ENCODE measurements at places on chromosomes 2 and 18.
A peak's percentile ranks its signal among the peaks of the same experiment; 100 is the strongest.

DNA sequence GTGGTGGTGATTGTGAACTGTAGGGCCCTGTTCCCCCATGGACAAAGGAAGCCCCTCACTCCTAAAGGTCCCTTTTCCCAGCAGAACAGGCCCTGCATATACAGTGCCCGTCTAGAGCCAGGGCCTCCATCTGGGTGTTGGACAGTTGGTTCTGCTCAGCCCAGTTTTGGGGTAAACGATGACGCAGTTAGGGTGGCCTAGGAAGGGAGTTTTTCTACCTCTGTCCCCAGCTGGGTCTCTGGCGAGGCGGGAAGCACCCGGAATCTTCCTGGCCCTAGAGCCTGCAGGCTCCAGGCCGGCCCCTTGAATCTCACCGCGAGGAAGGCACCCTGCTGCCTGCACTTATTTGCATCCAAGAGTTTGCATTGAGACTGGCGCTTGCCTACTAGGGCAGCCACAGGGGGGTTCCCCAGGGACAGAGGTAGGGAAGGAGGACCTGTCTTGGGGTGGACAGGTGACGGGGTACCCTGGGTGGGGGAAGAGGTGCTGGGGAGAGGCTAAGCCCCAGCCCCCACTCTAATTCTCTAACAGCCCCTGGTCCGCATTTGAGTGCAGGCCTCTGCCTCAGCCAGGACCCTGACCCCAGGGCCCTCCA lies 529 bp upstream of the MTA3 start:
- peak; percentile 31 for DNase-seq

DNA sequence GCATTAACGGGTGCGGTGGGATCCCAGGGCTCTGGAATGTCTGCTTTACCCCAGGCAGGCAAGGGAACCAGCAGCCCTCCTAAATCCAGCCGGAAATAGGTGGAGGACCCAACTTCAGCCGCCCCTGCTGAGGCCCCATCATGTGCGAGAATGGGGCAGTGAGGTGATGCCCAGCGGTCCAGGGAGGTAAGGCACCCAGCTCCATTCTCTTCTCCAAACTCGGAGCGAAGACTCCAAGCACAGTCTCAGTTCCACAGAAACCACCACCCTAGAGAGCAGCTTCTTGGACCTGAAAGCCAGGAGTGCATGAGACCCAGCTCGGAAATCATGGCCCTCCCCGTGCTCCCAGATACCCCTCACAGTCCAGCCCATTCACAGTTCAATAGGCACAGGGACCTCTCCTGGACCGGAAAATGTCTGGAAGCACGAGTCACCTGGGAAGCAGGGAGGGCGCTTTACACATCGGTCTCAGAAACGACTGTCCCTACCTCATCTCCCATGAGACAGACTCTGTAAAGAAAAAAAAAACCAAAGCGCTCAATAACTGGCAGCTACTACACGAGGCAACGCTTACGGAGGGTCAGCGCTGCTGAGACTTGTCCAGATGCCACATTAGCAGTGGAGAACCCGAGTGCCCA lies 2.0 kb downstream of the SDC1 start:
- no peak for DNase-seq

- peak; percentile 51 for DNase-seq
These were observed 24.7 kb upstream of the NMUR1 start for GRCh38 chr2:231554748-231555545.

DNA sequence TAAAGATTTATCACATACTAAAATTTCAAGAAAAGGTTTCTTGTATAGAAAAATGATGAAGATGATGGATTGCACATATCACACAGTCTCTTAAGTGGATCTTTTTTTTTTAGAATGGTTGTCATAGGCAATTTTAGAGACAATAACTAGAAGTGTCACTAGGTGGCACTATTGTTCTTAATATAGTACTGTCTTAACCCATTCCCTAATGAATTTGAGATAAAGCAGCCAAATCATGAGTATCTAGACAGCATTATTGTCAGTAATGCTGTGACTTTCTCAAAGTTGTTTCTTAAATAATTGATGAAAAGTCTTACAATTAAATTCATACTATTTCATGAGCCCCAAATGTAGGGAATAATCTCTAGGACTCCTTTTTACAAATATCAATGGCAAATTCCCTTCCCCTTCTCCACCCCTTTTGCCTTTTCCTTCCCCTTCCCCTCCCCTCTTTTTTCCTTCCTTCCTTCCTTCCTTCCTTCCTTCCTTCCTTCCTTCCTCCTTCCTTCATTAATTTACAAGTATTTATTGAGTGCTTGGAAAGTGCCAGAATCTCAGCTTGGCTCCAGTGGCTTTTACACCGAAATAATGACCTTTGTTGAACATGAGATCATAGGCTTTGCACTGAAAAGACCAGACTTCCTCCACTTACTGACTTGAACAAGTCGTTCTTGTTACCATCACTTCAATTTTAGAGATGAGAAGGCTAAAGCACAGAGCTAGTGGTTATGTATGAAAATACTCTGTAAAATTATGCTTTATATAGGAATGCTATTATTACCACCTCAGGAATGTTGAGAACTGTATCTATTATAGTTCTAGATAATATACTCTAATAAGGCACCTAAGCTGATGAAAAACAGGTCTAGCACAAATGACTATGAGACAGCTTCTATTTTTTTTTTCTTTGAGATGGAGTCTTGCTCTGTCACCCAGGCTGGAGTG lies 19.8 kb downstream of the MYL12B start:
- no peak for DNase-seq

DNA sequence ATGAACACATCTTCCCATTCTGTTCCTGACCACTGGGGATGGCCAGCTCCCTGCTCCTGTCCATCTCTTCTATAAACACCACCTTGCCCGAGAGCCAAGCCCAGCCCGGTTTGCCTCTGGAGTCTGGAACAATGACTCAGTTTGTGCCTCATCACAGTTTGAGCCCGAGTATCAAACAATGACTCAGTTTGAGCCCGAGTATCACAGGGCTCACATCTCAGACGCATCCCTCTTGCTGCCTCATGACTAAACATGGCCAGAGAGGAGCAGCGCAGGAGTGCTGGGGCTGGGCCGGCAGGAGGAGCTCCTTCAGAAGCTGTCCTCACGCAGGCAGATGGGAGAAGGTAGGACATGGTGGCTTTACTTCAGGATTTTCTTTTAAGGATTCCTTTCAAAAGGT lies 68.7 kb downstream of the PXDN start:
- no peak for DNase-seq
